M059J (cell line): ENCODE measurements at places on chromosomes 3 and 15.

DNA sequence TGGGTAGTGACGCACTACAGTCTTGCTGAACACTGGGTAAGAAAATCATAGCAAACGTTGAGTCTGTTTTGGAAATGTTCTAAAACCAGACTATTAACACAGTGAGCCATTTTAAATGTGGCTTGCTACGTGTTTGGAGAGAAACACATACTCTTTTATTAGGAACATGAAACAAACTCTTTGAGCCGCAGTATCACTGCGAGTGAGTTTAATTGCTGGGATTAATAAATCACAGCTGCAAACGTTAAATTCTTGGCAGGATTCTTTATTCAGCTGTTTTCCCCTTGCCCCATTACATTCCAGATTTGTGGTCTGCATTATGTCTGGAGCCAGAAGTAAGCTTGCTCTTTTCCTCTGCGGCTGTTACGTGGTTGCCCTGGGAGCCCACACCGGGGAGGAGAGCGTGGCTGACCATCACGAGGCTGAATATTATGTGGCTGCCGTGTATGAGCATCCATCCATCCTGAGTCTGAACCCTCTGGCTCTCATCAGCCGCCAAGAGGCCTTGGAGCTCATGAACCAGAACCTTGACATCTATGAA, 33.6 kb downstream of the BTD start:
- DNase-seq: peak; percentile 83

GRCh38 chr15:57321485-57321884, 54.8 kb upstream of the CGNL1 start:
- DNase-seq: no peak

DNA sequence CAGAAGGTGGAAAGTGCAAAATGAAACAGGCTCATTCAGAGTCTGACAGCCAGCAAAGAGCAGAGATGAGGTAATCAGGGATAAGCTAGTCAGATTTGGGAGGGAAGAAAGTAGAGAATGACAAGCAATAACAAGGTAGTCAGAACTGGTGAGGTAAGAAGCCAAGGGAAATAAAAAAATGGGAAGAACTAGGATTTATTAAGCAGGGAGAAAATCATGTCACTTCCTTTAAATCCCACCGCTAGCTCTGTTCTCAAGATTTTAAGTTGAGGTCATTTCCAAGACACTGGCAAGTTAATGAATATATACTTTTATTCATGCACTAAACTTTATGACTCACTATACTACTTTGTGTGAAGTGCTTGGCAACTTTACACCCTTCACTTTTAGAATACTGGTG, 1106.8 kb downstream of the IGSF11 start:
- DNase-seq: no peak

- no peak for DNase-seq
These were observed 68.1 kb downstream of the MEIS2 start for GRCh38 chr15:37032091-37032775.

DNA sequence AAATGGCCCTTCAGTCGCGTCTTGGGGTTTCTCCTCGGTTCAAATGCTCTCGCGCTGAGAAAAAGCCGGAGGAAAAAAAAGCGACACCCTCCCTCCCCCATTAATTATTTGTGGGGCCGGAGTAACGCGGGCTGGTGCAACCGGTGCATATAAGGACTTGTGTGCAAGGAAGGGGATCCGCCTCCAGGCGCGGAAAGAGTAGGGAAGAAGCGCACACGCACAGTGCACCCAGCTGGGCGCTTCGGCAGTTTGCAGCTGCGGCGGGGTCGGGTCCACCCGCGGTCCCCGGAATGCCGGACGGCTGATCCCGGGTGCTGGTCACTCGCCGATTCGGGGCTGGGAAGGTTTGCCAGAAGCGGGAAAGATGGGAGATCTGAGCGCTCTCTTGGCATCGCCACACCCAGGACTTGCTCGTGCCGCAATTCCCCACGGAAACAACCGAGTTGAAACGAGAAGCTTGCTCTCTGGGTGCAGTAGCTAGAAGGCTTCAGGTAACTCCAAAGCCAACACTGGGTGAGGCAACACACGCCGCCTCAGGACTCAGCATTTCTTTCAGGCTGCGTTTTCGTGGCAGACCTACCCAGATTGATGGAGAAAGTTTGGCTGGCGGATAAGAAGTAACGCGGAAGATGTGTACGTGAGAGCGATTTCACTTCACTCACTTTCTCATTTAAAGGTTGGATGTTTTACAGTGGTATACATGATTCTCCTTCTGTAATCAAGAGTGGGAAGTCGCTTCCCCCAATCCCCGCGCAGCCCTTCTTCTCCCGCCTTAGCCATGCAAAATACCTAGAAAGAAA, 720 bp upstream of the TNIK start:
- DNase-seq: peak; percentile 88

- peak; percentile 51 for DNase-seq
These were observed 301.7 kb downstream of the TIGIT start for GRCh38 chr3:114595522-114596028.

GRCh38 chr3:116524453-116525210, 79.3 kb upstream of the LSAMP start:
- DNase-seq: no peak

DNA sequence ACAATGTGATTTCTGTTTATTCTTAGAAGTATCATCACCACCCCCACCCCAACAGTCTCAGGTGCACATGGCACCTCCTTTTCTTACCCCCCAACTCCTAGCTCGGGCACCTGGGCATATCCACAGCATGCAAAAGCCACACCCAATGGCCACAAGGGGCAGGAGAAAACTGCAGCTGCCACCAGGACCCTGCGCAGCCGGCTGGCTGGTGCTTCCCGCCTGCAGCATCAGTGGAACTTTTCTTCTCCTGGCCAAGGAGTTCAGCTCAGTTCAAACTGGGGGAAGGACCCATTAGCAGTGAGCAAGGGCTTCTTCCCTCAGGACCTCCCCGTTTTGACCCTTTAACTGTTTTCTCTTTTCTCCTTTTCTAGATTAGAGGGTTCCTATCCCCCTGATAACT, 44.8 kb downstream of the TM4SF18 start:
- no peak for DNase-seq

DNA sequence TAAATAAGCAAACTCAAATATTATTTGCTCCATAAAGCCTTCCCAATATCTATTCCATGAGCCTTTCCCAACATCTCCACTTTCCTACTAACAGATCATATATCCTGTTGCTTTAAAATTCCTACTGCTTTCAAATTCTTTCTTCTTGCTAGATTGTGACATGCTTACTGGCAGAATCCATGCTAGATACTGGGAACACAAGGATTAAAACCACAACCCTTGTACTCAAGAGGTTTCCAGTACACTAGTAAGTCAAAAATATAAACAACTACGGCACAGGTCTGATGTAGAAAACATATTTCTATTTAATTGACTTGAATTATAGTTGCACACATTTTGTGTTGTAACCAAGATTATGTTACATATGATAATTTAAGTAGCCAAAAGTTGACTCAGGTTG, 275.0 kb downstream of the ZBTB20 start:
- no peak for DNase-seq

DNA sequence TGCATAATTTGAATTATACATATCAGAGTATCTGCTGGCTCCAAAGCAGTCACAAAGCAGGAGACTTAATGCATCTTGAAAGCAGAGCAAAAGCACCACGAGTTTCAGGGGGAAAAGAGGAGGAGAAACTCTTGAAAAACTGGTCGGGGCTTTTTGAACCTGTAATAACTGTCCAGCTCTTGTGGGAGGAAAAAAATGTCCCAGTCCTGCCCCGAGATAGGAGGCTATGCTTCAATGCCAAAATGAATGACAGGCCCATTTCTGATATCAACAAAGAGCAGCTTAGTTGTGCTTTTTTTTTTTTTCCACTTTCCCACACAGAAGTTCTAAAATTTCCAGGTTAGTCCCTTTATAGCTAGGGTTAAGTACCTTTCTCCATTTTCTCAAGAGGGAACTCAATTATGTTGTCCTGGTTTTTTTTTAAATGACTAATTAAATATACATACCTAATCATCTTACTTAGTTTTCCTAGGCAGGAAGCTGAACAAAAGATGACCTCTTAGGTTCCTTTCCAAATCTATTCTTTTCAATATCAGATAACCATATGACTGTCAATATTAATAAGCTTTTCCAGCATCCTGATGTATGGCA, 120.2 kb downstream of the TFDP2 start:
- no peak for DNase-seq

DNA sequence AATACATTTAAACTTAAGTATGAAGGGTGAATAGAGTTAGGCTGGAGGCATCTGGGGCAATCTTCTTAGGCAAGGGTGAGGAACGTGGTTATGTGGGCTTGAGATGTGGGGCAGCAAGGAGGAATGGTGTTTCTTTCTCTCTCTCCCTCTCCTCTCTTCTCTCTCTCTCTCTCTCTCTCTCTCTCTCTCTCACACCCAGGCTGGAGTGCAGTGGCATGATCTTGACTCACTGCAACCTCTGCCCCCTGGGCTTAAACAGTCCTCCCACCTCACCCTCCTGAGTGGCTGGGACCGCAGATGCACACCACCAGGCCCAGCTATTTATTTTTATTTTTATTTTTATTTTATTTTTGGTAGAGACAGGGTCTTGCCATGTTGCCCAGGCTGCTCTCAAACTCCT, 4.0 kb upstream of the MGA start:
- DNase-seq: peak; percentile 35

DNA sequence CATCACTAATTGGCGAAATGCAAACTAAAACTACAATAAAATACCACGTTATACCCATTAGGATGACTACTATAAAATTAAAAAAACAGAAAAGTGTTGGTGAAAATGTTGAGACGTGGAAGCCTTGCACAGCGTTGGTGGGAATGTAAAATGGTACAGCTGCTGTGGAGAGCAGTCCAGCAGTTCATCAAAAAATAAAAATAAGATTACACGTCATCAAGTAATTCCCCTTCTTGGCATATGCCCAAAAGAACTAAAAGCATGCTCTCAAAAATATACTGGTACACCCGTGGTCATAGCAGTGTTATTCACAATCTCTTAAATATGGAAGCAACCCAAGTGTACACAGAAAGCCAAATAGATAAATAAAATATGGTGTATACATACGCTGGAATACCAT, 71.8 kb upstream of the NDN start:
- DNase-seq: no peak

GRCh38 chr3:71419369-71419768, 164.2 kb downstream of the FOXP1 start:
- DNase-seq: no peak

DNA sequence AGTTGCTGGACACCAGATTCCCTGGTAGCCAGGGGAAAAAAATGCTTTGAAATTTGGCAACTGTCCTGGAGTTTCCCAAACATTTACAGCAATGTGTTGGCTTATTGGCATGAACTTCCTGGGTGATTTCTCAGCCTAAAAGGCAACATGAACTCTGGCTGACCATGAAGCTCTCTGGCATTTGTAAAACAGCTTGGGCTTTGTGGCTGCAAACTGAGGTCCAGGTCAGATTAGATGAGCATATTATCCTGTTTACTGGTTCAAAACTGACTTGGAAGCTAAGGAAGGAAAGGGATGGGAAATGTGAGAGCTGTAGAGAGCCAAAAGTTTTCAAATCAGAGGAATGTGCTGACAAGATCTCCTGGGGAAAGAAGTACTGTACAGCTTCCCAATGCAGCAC, 139.0 kb downstream of the P3H2 start:
- peak; percentile 98 for DNase-seq

DNA sequence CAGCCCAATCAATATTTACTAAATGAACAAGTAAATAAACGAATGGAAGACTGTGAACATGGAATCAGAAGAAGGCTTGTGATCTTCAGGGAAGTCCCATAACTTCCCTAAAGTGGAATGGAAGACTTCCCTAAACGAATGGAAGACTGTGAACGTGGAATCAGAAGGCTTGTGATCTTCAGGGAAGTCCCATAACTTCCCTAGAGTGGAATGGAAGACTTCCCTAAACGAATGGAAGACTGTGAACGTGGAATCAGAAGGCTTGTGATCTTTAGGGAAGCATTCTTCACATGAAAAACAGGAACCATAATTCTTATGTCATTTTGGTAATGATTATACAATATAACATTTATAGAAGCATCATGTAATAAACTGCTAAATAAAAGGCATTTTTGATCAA, 38.8 kb downstream of the EOGT start:
- no peak for DNase-seq

DNA sequence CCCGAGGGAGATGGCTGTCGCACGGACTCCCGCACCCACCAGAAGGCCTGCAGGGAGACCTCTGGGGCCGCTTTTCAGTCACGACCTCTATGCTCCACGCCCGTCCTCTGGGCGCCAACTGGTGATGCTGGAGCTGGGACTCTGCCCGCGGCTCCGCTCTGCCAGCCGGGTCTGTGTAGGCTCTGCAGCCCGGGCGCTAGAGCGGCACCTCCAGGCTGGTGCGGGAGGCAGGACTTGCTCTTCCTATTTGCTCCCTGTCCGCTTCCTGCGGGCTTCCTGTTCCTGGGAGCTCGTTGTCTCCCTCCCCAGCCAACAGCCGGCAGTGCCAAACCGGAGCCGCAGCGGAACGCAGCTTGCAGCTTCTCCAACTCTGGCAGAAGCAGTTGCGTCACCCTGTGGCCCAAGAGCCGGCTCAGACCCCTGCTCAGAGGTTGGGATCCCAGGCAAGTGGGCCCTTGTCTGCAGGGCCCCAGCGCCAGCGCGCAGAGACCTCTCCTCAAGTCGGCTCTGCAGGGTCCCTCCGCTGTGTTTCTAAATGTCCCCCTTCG, 285.9 kb downstream of the XXYLT1 start:
- peak; percentile 65 for DNase-seq

DNA sequence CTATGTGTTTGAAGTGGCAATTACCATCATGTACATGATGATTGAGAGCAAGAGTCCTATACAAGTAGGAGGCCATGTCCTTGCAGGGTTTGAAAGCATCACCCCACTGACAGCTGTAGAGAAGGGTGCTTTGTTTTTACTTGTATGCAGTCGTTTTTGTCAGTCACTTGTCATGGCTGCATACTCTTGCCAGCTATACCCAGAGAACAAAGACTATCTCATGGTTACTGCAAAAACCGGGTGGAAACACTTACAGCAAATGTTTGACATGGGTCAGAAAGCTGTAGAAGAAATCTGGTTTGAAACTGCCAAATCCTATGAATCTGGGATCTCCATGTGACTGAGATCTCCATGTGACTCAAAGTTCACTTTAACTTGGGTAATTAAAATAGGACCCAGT, 6.9 kb upstream of the PSMA4 start:
- no peak for DNase-seq
